Upper lobe of right lung (tissue), 1 donor: ENCODE measurements at places on chromosomes 1 and 21. TPM values are rescaled to one million over a fixed set of nuclear protein-coding genes. Genes with fewer than 3 reads are reported as not detected.

The B3GALT2 gene
- total RNA-seq: 6.8 TPM

DNA sequence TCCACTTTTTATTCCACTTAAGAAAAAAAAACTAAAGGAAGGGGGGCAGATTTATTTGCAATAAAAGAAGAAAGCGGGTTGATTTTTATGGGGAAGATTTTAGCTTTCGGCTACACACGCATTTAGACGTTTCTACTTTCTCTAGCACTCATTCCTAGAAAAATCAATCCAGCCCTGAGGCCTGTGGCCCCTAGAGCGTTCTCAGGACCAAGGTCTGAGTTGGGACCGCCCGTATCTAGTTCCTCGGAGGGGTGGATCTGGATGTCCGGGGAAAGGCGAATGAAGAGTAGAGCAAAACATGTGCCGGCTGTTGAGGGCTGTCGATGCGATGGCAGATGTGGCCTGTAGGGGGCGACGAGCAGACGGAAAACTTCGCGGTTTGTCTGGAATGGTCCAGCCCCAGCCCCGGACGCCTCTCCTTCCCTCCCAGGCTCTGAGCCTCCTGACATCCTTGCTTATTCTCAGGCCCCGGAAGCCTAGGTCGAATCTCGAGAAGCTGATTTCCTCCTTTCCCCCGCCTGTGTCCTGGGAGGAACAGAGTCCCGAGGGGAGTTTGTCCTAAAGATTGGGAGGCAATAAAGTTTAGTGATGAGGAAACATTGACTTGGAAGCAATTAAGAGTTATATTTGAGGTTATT lies 5.2 kb downstream of the FOXD3 start:
- peak; percentile 82 for DNase-seq

DNA sequence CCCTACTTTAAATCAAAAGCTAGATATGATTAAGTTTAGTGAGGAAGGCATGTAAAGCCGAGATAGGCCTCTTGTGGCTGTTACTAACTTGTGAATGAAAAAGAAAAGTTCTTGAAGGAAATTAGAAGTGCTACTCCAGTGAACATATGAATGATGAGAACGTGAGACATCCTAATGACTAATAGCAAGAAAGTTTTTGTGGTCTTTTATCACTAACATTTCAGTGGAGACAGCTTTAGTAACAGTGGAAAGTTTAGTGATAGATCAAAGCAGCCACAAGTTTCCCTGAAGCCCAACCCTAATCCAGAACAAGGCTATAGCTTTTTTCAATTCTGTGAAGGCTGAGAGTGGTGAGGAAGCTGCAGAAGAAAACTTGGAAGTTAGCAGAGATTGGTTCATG lies 73.6 kb upstream of the LRRC8B start:
- no peak for DNase-seq

GRCh38 chr1:4652631-4653327 lies 1.6 kb upstream of the AJAP1 start:
- DNase-seq: peak; percentile 79

DNA sequence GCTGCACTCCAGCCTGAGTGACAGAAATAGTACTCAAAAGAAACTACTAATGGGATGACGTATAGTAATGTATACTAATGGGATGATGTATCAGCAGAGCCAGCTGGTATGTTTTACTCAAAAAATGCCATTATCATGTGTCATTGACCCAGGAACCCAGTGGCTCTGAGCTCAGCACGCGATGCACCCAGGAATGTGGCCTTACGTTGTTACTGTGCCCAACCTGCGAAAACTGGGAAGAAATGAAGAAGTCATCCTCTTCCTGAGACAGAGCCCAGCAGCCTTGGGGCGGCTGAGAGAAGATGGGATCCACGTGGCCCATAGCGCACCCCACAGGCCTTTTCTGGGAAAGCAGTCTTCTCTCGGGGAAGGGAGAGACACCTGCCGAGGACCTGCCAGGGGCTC lies 8.8 kb downstream of the UBE2J2 start:
- DNase-seq: no peak

GRCh38 chr1:201895913-201896807 lies 7.5 kb downstream of the SHISA4 start:
- peak; percentile 92 for DNase-seq
